ENCODE measurements at places on chromosomes 7 and 10.

- DNase-seq: no peak
These were observed 72.5 kb downstream of the CUL2 start for GRCh38 chr10:35017608-35018007.

GRCh38 chr10:3046981-3047547, 20.3 kb upstream of the PFKP start:
- no peak for DNase-seq

DNA sequence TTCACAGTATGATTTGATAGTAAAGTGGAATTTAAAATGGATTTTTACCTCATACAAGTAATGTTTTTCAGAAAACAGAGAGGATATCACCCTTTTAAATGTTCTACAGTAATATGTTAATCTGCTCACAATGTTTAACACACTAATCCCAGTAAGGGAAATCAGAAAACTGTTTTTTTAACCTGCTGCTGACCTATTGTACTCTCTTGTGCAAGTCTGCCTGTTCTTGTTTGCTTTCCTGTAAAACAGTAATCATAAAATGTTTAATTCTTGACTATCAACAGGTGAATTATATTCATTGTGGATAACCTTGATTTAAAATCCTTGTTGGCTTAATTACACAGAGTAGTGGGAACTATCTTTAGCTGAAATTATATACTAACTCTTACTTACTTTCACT, 126.4 kb downstream of the GNAT3 start:
- DNase-seq: no peak

GRCh38 chr7:141975806-141976523, 2.4 kb upstream of the TAS2R38 start:
- DNase-seq: peak; percentile 29

DNA sequence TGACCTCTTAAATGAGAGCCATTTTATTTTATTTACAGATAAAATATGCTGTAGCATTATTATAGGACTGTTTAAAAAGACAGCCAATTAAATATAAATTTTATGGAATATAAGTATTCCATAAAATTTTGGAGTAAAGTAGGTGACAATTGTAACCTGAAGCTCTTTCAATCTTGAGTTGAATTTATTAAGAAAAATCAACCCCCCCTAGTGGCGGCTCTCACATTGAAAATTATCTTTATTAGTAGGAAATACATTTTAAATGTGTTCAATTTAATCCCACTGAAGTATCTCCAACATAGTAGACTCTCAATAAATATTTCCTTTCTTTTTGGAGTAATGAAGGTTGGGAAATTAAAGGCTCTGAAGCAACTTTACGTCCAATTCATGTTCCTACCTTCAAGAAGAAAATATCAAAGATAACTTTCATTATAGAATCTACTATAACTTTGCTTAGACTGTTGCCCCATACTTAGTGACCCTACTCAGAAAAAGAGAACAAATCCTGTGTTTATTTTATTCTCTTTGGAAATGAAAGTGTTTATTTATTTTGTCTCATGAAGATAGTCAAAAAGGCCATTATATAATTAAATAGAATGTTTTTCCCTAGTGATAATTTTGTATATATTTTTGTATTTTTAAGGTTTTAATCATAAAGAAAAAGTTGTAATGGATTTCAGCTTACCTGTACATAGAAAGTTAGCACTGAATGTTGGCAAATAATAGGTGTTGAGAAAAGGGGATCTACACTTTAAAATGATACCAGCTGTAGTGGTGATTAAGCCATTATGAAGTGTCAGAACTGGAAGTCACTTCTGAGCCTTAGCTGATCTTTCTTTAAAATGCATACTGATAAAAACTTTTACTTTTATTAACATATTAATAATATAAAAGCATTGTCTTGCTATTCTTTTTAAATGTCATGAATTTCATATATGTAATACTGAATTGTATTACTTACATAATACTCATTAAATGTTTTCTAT, 3.3 kb downstream of the AHR start:
- peak; percentile 15 for DNase-seq

GRCh38 chr7:106895246-106895864, 30.3 kb downstream of the PIK3CG start:
- no peak for DNase-seq

DNA sequence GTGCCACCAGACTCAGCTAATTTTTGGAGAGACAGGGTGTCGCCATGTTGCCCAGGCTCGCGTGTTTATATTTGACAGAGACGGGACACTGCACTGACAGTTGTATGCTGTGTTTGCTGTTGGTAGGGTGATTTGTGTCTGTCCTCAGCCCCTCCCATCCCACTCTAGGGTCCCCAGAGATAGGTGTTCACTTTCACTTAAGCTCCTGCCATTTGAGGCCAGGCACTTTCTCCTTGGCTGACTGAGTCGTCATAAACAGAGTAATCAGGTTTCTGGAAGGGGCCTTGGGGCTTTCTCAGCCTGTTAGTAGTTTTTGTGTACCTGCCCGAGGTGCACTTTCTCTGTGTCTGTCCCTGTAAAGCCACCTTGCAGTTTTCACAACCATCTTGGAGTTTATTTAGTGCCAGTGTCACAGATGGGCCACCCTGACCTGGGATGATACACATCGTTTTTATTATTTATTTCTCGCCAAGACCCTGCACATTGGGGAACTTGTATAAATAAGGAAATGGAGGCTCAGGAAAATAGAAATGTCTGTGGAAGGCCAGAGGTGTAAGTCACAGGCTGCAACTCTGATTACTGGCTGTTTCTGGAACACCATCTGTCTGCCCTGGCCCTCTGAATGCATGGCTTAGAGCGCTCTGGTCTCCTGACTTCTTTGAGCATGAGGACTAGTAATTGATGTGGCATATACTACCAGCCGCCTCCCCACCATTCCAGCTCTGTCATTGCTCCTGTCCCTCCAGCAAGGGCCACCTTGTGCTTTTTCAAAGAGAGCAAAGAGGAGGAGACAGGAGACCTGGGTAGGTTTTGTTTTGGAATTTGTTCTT, 81.9 kb upstream of the PDCD4 start:
- DNase-seq: no peak

DNA sequence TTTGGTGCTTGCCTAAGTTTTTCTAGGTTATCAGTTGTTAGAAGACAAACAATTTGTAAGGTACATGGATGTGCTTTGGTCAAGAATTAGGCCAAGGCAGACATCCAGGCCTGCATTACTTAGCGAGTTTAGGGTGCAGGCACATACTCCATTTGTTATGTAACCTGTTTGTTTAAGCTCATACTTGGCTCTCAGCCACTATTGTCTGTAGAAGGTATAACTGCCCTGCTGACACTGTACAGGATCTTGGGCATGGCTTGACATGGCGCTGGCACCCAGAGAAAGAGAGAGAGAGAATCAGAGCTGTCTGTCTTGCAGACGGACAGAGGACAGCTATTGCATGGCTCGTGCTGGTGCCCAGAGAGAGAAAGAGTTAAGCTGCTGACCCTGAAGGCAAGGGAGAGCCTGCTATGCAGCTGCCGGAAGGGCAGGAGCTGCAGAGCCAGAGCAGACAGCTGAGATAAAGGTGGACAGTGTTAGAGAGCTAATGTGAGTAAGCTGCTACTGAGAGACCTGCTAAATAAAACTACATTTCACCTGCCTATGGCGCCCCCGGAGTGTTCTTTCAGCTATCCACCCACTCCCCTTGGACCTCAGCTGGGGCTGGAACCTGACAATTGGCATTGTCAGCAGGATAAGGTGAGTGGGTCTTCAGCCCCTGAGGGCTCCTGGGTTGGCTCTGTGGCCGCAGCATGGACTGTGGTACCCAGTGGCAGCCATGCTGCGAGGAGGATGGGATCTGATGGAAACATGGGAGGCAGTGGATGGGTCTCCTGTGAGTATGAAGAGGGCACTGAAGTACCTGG, 120.9 kb upstream of the TMEM106B start:
- DNase-seq: no peak

DNA sequence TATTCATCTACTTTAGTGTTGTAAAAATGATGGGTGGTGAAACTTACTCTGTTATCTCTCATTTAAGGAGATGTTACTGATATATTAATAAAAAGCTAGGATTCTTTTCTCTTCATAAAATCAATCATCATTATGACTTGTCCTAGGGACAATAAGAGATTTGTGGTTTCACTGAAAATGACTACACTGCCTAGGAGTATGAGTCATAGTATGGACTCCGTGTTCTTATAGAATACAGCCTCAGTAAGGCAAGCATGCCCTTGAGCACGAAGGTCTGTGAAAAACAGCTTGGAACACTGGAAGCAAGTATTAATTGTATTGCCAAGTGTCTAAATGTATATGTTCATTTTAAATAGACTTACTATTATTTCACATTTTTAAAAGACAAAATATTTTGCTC, 749.2 kb upstream of the PCDH15 start:
- no peak for DNase-seq

- no peak for DNase-seq
These were observed 357.6 kb downstream of the DPP6 start for GRCh38 chr7:154409703-154410311.

- no peak for DNase-seq
These were observed 12.9 kb upstream of the MICU1 start for GRCh38 chr10:72638586-72639440.
